ENCODE measurements at places on chromosomes 16 and 17.

DNA sequence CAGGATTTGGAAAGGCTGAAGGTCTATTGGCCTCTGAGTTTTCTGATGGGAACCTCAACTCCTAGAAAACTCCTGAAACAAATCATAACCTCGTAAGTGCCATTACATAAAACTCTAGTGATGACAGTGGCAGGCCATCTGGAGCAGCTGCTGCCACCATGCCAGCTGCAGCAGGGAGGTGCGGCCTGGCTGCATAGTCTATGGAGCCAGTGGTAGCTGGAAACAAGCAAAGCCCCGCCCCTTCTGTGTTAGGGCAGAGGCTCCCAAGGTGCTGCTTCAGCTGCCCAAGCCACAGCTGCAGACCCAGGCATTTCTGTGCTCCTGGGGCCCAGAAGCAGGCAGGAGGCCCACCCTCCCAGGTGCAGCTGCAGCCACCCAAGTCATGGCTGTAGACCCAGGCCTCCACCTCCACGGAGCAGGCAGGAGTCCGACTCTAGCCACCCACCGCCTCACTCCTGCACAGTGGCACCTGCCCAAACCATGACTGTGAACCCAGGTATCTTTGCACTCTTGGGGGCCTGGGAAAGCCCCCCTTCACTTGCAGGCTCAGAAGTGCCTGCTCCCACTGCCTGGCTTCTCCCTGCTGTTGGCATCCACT, 254.1 kb upstream of the KCNJ16 start:
- no peak for DNase-seq

DNA sequence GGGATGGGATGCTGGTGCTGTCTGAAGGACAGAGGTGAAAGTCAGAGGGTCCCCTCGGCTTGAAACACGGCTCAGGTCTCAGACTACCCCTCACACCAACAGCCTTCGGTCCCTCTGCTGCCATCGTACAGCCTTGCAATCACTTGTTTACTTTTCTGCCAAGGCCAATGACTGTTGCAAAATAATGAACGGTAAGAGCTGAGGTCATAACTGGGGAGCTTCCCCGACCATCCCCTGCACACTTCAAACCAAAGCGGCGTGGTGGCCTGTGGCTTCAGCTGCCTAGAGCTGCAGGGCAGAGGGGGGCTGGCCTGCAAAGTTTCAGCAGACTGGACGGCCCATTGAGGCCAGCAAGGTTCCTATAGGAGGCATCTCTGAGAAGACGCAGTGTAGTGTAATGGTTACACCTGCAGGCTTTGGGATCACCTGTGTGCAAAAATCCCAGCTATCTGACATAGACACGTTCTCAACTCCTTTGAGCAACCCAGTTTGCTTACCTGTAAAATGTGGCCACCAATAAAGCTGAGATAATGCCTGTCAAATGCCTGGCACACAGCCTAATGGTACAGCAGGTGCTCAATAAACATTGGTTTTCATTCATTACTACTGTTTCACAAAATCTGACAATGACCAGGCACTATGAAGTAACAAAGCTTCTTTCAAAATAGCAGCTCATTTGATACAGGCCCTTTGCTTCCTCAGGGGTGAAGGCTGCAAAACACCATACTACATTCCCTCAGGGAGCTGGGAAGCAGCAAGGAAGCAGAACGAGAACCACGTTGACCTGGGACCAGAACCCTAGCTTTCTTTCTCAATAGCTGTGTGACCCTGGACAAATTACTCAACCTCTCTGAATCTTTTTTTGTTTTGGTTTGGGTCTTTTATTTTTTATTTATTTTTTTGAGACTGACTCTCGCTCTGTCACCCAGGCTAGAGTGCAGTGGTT, 5.0 kb downstream of the PAM16 start:
- no peak for DNase-seq

DNA sequence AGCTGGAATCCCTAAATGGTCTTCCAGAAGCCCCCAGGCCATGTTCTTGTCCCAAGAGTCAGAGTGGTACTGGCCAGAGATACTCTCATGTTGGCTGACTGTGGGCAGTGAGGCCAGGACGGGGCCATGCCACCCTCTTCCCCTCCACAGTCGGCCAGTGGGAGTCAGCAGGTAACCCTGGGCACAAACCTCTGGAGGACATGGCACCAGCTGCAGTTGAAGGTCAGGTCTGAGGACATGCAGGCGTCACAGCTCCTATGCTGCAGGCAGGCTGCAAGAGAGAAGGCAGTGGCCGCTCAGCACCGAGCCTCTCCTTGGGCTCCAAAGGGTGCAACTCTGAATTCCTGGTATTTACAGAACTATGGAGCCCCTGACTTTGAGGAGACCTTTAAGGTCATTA, 68.2 kb downstream of the PLXDC1 start:
- DNase-seq: no peak

- DNase-seq: peak; percentile 76
Observed at GRCh38 chr17:81020767-81021497, 14.0 kb upstream of the BAIAP2 start.

- DNase-seq: no peak
Observed at GRCh38 chr16:63945806-63946205, 1176.1 kb downstream of the CDH11 start.

DNA sequence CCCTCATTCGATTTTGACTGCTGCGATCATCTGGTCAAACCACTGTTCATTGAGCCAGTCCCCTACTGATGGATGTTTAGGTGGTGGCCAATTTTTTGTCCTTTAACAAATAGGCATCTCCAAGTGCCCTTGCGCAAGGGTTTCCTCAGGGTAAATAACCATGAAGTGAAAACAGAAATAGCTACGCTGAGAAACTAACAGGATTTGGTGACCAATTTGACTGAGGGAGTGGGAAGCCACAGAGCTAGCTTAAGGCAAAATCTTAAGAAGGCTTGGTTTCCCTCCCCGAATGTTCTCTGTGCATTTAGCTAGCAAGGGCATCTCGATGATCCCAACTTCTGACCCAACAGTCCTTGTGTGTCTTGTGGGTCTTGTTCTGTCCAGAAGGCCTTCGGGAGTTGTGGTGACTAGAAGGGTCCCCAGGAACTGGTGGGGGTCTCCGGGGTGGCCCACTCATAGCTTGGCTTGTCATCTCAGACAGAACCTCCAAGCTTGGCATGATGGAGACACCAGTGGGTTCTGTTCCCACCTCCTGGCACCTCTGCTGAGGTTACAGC, 117.2 kb downstream of the SOCS1 start:
- no peak for DNase-seq

DNA sequence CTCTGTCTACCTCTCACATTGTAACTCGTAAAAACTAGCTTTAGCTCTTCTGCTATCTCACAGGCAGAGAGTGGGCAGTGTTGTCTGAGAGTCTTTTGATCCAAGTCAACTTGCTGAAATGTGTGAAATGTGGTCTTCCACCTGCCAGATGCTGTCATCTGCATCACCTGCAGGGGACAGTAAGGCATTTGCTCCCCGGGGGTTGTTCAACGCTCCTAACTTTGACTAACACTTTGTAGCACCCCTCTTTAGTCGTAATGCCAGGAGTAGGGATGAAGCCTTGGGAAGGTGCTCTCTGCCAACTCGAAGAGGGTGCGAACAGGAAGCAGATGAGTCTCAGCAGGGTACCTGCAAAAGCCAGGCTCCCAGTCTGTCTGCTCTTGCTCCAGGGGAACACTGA, 36.1 kb downstream of the SNX11 start:
- peak; percentile 28 for DNase-seq

DNA sequence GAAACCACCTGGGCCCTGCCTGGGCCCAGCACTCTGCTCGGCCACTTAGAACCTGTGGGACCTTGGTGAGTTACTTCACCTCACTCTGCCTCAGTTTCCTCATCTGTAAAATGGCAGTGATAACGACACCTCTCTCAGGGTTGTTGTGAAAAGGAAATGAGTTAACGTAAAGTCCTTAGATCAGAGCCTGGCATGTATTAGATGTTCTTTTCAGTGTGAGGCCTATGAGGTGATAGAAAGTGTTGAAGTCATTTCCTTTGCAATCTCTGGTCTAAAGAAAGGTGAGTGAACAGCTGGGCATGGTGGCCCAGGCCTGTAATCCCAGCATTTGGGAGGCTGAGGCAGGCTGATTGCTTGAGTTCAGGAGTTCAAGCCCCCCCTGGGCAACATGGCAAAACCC, 51.7 kb upstream of the LGALS9 start:
- no peak for DNase-seq
